Activated T-cell treated with anti-CD3 and anti-CD28 coated beads, Interleukin-2, amount 50 U/mL, for 24 hours (primary cell): ENCODE measurements at places on chromosomes 7 and 10.

DNA sequence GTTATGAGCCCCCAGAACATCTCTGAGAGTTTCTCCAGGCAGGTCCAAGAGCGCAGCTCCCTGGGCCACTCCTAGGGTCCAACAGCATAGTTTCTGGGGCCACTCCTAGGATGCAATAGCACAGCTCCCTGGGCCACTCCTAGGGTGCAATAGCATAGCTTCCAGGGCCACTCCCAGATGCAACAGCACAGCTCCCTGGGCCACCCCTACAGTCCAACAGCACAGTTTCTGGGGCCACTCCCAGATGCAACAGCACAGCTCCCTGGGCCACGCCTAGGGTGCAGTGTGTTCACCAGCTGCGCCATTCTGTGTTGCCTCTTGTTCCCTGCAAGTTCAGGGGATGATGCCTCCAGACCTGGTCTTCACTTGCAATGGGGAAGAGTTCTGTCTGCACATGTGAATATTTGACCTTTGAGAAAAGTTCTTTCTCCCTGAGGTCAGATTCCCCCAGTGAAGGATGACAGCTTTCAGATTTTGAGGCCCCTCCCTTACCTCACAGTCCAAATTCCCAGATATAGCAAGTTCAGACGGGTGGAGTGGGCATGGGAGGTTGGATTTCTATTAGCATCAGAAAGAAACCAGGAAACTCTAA lies 43.0 kb upstream of the LEP start:
- peaks cover 31% of the 10 kb centered on the region for H3K27me3 ChIP-seq
- DNase-seq = no peak
- no peak overlapping the region for H3K27ac ChIP-seq

DNA sequence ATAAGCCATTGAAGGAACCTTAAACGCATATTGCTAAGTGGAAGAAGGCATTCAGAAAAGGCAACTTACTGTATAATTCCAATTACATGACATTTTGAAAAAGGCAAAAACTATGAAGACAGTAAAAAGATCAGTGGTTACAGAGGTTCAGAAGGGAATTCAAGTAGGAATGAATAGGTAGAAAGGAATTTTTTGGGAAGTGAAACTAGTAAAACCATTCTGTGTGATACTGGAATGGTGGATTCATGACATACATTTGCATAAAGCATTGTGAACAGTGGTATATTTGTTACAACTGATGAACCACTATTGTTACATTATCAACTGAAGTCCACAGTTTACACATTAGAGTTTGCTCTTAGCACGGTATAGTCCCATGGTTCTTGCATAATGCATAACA lies 114.2 kb upstream of the GPR22 start:
- no peaks in the 10 kb centered on the region for H3K27me3 ChIP-seq
- no peak overlapping the region for H3K27ac ChIP-seq

- H3K36me3 ChIP-seq = peaks cover 44% of the 10 kb centered on the region
- peak overlapping the region; percentile 100 for H3K27ac ChIP-seq
- no peak for DNase-seq
- H3K4me3 ChIP-seq = peak overlapping the region; percentile 87
Measured at GRCh38 chr10:110918269-110918642, 724 bp downstream of the BBIP1 start.

- no peak overlapping the region for H3K27ac ChIP-seq
- H3K4me3 ChIP-seq = no peak overlapping the region
- no peak for DNase-seq
- H3K36me3 ChIP-seq = no peaks in the 10 kb centered on the region
Measured at GRCh38 chr10:121655254-121656144, 57.3 kb upstream of the FGFR2 start.
